ENCODE measurements at places on chromosomes 3 and 15.
A peak's percentile ranks its signal among the peaks of the same experiment; 100 is the strongest.

DNA sequence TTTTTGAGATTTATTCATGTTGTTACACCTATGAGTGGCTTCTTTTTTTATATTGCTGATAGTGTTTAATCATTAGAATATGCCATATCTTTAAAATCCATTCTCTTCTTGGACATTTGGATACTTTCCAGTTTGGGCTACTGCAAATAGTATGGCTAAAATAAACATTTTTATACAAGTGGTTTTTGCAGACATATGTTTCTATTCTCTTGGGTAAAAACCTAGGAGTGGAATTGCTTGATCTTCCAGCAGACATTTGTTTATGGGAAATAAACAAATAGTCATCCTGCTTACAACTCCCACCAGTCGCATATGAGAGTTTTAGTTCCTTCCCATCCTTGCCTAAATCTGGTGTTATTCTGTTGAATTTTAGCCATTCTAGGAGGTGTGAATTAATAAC is 193.1 kb downstream of the ALCAM start:
- no peak for DNase-seq

DNA sequence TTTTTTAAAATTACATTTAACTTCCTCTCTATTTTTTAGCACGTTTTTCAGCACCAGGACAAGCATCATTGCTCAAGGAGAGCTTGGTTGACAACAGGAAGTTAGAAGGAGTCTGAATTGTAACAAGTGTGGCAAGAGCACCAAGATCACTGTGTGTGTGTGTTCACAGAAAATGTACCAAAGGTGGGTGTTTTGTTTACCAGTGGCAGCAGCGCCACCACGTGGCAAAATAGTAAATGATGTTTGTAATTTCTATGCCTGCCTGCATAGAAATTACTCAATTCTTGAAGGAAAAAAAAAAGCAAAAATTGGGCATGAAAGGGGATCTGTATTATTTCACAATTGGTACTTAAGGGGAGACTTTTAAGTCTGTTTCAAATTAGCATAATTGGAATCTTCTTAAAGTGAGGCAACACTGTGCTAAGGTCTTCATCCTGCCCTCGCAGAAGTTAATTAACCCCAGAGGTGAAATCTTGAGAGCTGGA is 7.4 kb upstream of the U2SURP start:
- peak; percentile 76 for DNase-seq

- no peak for DNase-seq
Observed at GRCh38 chr3:116977441-116977840, 267.9 kb downstream of the TUSC7 start.

GRCh38 chr15:33994005-33994615 is 25.8 kb downstream of the CHRM5 start:
- DNase-seq, result no peak

DNA sequence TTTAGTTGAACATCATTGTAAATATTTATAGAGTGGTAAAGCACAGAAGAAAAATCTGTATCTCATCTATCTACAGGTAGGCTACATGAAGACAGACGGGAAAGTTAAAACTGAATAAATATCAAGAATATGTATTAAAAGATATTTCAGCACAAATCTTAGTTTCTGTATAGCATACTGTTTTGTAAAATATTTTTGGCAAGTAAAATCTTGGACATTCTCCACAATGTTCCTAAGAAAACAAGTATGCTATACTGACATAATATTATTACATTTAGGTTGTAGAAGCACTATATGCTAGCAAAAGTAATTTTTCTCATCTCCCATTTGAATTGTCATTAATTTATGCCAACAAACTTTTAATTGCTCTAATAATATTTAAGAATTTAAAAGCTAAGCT is 326.4 kb upstream of the ARL6 start:
- no peak for DNase-seq

DNA sequence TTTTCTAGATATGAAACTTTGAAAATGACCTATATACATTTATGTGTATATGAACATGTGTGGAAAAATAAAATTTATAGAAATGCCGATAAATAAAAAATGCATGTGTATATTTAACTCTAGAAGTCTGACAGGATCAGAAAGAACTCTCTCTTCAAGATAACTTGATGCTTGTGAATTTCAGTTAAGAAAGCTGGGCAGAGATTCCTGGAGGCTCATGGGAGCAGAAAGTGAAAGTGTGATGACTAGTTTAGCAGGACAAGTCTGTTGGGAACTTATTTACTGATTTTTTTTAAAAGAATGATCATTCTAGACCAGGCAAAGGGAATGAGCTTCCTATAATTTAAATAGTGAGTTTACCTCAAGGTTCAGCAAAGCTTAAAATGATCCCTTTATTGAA is 81.5 kb upstream of the KCNAB1 start:
- DNase-seq, result no peak

All from NCI-H1694 treated with DMSO at 0.1 percent for 48 hours (cell line).